ENCODE measurements at places on chromosomes 13 and 19.

DNA sequence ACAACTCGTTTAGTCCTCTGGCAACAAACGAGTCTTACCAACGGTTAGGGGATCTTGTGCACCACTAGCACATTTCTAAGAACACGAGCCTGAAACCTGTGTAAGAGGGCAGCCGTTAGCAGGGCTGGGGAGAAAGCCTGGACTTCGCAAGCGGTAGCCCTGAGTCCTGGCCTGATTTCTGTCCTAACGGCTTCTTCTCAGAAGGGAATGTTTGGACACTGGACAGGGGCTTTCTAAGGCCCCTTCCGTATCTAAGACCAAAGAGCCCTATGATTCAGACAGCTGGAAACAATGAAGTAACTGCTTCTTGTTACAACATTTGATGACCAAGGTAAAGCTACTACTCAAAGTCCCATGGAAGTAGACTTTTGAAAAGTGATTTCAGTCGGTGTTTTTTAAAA is 2.2 kb downstream of the ANKRD10 start:
- DNase-seq: no peak

GRCh38 chr13:22629374-22629773 is 551.4 kb upstream of the SGCG start:
- no peak for DNase-seq

GRCh38 chr13:98581971-98582702 is 5.2 kb upstream of the STK24 start:
- DNase-seq: no peak

GRCh38 chr13:32589471-32589870 is 3.2 kb downstream of the PDS5B start:
- DNase-seq: no peak

DNA sequence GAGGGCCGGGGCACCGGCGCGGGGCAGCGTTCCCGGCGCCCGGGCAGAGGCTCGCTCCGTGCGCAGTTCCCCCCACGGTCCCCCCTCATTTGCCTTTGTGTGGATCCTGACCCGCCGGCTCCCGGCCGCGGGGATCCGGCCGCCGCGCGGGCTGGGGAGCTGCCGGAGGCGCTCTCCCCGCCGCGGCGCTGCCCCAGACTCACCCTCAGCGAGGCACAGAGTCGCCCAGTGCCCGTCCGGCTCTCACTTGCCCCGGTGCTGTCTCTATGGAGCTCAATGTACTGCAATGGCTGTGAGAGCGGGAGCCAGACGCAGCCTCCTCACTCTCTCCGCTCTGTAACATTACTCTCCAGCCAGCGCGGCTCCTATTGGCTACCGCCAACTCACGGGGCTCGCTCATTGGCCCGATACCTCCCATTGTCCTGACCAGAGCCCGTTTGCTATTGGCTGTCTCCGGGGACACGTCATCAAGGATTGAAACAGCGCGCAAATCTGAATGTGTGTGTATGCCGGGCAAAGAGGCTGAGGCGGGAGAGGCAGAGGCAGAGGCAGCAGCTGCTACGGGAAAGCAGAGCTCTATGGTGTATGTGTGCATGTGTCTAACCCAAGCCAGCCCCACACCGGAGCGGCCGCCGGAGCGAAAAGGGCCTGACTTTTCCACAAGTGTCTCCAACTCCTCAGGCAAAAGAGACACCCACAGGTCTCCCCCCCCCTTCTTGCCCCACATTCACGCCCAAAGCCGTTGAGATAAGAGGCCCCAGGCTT is at the start of gene HMGB1:
HMGB1 (minus strand) TSS at position 344 of the 765 bp plus-strand sequence. CDS start 2,256 bp downstream, outside the sequence.
- DNase-seq: peak; percentile 82

GRCh38 chr13:28478127-28478526 is 16.8 kb downstream of the FLT1 start:
- no peak for DNase-seq

- DNase-seq: peak; percentile 55
Observed at GRCh38 chr13:49247643-49248621, at the start of gene CDADC1. CDADC1 (plus strand) TSS chr13:49247925; CDS start chr13:49248038, 113 bp downstream.

DNA sequence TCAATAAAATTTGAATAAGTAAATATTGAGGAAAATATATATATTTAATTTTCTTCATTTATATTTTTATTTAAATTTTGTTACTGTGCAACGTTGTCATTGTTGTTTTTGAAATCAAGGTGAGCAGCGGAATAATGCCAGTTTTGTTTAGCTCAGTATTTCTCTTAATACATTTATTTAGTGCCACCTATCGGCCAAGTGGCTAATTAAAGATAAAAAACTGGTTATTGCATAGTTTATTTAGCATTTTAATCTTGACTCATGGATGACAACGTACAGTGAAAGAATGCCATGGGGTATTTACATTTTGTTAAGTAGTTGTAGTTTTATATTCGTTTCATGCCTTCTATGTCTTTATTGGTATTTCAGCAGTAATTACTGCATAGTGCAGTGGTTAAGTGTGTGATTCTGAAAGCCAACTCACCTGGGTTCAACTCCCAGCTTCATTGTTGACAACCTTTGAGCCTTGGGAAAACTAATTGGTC is 265.9 kb downstream of the MYO16 start:
- DNase-seq: no peak

- DNase-seq: no peak
Observed at GRCh38 chr19:9306443-9306842, 3.2 kb downstream of the ZNF699 start.

DNA sequence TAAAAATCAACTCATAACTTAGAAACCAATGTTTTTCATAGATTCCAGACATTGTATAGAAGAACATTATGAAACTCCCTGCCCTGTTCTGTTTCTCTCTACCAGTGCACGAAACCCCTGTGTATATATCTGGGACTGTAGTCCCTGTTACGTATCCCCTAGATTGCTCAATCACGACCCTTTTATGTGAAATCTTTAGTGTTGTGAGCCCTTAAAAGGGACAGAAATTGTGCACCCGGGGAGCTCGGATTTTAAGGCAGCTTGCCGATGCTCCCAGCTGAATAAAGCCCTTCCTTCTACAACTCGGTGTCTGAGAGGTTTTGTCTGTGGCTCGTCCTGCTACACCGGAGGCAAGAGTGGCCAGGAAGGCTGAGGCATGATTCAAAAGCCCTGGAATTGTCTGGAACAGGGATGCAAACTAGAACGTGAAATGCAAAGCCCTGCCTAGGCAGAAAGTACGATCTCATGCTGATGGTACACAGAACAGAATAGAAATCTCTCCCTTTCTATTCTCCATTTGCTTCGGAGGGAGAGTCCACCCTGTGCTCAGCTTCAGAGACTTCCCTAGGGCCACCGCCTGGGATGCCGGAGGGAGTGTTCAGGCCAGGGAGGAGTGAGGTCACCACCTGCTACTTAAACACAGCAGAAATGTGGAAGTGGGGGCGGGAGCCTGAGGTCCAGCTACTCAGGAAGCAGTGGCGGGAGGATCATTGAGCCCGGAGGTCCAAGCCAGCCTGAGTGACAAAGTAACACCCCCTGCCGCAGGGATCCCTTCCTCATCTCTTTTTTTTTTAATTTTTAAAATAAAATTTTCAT is 758 bp upstream of the ZNF888 start:
- DNase-seq: no peak

DNA sequence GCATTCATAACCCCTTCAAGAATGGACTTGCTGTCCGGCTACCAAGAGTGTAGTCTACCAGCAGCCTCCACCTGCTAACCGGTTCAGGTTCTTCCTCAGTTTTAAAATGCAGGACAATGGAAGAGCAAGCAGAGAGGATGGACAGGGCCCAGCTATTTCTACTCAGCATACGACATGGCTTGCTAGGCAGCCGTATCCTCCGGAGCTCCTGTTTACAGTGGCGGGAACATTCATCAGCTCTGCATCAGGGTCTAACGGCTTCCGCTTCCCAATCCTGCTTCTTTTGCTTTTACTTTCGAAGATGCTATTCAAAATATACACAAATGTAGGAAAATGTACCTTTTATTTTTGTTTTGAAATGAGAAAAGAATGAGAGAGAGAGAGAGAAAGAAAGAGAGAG is 118.5 kb downstream of the TRPC4 start:
- no peak for DNase-seq

DNA sequence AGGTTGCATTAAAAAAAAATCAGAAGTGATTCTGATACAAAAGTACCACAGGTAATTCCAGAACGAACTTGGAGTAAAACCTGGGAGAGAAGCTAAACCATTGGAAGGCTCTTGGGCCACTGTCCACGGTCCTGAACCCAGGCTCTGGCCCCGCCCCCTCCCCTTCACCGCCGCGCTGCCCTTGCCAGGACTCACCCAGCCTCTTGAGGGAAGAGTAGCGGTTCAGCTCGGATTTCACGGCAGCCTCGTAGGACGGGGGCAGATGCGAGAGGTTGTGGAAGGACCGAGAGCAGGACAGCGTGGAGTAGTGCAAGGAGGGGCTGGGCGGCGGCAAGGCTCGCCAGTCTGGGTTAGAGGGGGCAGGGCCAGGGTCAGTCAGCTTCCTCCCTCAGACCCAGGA is 5.7 kb downstream of the SHISA7 start:
- no peak for DNase-seq

- no peak for DNase-seq
Observed at GRCh38 chr13:23778002-23778652, 111.1 kb downstream of the MIPEP start.

DNA sequence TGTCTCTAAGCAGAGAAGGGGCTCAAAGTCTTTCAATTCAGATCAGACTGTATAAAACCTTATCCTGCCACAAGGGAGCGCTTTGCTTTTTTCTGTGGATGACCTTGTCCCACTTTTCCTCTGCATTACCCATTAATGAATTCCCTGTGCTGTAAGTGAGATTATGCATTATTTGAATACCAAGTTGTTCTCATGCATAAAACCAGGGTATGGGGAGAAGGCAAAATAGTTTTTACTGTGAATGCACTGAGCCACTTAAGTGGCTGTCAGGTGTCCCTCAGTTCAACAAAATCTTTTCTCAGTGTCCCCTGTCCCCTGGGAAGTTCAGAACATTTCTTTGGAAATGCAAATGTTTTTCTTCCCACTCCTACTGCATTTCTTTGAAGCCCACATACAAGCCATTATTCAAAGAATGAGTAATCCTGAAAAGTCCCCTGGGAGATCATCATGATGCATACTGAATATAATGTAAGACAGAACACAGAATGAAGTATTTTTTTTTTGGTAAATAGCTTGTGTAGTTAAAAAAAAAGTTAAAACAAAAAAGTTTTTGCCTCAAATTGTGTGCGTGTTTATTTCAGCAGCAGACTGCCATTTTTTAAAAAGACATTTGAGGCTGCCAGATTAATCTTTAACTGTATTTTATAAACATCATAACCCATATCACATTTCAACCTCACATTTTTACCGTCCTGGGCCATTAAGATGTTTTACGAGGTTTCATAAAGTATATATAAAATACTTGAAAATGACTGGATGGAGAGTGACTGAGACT is 506.7 kb upstream of the PCDH9 start:
- DNase-seq: no peak

DNA sequence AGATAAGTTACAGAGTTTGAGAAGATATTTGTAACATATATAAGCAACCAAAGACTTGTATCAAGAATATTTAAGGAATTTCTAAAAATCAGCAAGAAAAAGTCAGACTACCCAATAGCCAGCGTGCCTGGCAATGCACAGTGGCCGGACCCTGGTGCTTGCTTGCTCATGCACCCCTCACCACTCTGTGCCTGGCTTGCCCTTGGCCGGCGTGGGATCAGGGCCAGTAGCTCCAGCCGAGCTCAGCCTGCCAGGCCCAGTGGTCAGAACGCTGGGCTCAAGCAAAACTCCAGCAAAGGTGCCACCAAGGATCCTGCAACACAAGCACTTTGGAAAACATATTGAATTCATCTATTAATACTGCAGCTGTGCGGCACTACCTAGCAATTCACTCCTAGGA is 95.1 kb downstream of the KATNAL1 start:
- DNase-seq: no peak

- no peak for DNase-seq
Observed at GRCh38 chr13:97279913-97280312, 57.8 kb downstream of the MBNL2 start.

DNA sequence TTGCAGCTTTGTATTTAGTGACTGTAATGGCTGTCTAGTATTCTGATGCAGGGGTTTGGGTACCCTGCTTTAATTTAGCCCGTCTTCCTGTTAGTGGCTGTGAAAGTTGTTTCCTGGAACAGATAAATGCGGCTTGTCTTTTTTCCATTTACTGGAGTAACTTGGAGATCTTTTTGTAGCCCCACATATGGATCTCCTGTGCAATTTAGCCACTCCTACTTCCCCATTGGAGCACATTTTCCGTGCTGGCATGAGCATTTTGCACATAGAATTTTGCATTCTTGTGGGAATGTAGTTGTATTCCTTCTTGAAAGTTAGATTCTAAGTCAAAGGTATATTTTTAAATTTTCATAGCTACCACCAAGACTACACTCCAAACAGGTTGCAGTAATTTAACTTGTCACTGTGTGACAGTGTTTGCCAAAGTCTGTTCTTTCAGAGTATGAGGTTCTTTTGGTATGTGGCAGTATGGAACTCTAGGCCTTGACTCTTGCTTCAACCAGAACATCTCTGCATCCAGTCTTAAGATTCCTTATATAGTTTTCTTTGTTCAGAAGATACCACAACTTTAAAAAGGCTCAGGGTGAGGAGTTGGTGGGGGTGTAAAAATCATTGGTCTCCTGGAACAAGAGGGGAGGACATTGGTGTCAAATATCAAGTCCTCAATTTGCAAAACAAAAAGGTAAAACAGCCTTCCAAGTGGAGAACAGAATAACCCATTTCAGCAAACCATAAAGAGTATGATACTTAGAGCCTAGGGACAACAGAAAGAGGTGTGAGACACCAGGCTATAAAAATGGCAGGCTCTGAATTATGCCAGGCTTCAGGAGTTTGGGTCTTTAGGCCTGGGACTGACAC is 21.1 kb upstream of the CCDC97 start:
- no peak for DNase-seq

GRCh38 chr13:44052780-44053184 is 173.1 kb downstream of the LACC1 start:
- DNase-seq: no peak

DNA sequence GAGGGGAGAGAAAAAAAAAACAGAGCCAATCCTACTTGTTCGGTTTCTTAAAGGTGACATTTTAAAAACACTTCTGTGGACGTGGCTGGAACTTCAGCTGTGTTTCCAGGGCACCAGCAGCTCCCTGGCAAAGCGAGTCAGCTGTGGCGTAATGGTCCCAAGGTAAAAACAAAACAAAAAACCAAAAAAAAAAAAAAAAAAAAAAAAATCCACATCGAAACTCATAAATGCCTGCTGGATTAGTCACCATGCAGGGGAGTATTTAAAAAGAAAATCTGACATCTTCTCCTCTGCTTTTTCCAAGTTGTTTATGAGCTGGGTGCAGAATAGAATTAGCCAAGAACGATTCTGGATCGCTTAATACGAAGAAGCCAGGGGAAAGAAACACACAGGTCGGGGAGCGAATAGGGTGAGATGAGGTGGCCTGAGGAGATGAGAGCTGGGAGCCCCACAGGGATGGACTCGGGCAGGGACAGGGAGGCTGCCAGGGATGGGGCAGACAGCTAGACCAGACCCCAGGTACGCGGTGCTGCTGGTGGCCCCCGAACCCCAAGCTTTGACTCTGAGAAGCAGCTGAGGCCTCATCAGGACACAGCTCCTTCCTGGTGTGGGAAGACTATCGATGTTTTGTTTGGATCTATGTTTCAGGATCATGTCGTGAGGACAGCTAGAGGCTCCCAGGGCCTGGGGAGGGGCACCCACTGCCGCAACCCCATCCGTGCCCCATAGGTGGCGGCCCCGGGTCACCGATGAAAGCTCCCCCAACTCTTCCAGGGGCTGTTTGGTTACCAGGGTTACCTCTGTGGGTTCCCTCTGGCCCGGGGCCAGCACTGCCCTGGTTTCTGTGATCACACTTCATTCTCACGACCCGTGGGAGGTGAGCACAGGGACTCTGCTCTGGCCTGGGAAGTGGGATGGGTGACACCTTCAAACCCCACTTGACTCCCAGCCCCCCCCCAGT is 3.1 kb upstream of the CTXN1 start:
- no peak for DNase-seq

All from Panc1 (cell line).